Neural crest cell (in vitro differentiated cells): ENCODE measurements at places on chromosomes 6 and 20.

- H3K36me3 ChIP-seq = no peaks in the 10 kb centered on the region
- H3K27ac ChIP-seq = no peak overlapping the region
- no peaks in the 10 kb centered on the region for H3K4me1 ChIP-seq
- no peaks in the 10 kb centered on the region for H3K27me3 ChIP-seq
- DNase-seq = no peak
Measured at GRCh38 chr20:8505476-8506200, 373.6 kb downstream of the PLCB1 start.

GRCh38 chr6:74128536-74128935 is 432.5 kb downstream of the CD109 start:
- no peak overlapping the region for H3K27ac ChIP-seq
- no peaks in the 10 kb centered on the region for H3K4me1 ChIP-seq
- no peak for DNase-seq
- peaks cover 8% of the 10 kb centered on the region for H3K27me3 ChIP-seq
- no peak overlapping the region for H3K4me3 ChIP-seq

GRCh38 chr20:20003031-20003954 is 13.9 kb upstream of the NAA20 start:
- H3K4me1 ChIP-seq = peaks cover 23% of the 10 kb centered on the region
- peak overlapping the region; percentile 13 for H3K4me3 ChIP-seq
- H3K27ac ChIP-seq = peak overlapping the region; percentile 61
- H3K27me3 ChIP-seq = no peaks in the 10 kb centered on the region
- H3K36me3 ChIP-seq = no peaks in the 10 kb centered on the region

GRCh38 chr20:58659841-58660240 is 8.8 kb downstream of the STX16 start:
- H3K27ac ChIP-seq = peak overlapping the region; percentile 5
- no peaks in the 10 kb centered on the region for H3K27me3 ChIP-seq
- DNase-seq = no peak
- no peak overlapping the region for H3K4me3 ChIP-seq
- H3K4me1 ChIP-seq = peaks cover 30% of the 10 kb centered on the region
- no peaks in the 10 kb centered on the region for H3K36me3 ChIP-seq

DNA sequence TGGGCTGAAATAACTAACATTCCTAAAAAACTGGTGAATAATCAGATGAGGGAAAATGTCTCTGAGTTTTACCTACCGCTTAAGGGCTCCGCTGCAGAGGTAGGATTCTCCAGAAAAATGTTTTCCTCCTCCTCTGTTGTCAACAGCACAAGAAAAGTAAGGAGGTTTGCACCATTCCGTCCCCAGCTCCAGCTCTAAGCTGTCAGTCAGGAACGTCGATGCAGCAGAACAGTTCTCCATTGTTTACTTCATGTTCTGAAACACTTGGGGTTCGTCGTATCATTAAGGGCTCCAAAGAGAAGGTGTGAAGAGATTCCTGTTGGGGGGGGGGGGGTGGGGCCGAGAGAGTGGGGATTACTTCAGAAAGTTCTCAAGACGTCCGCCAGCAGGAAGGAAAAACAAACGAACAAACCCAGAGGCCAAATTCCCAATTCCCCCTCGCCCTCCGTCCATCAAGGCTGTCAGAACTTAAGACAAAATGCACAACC is 734 bp downstream of the MMS22L start:
- H3K4me1 ChIP-seq = peaks cover 44% of the 10 kb centered on the region
- peak overlapping the region; percentile 97 for H3K4me3 ChIP-seq

DNA sequence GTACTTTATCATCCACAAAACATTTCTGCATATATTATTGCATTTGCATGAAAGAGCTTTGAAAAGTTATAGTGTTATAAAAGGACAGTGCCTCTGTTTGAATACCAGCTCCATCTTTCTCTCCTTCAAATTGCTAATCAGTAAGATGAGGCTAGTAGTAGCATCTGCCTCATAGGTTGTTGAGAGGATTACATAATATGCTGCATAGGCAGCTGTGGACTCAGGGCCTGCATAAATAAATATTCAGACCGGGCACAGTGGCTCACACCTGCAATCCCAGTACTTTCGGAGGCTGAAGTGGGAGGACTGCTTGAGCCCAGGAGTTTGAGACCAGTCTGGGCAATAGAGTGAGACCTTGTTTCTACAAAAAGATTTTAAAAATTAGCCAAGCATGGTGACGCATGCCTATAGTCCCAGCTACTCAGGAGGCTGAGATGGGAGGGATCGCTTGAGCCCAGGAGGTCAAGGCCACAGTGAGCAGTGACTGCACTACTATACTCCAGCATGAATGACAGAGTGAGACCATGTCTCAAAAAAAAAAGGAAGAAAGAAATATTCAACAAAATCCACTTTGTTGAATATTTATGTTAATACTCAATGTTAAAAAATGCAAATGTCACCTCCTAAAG is 18.3 kb upstream of the SEC63 start:
- H3K4me1 ChIP-seq = peaks cover 6% of the 10 kb centered on the region
- no peaks in the 10 kb centered on the region for H3K36me3 ChIP-seq
- DNase-seq = no peak
- no peaks in the 10 kb centered on the region for H3K27me3 ChIP-seq

DNA sequence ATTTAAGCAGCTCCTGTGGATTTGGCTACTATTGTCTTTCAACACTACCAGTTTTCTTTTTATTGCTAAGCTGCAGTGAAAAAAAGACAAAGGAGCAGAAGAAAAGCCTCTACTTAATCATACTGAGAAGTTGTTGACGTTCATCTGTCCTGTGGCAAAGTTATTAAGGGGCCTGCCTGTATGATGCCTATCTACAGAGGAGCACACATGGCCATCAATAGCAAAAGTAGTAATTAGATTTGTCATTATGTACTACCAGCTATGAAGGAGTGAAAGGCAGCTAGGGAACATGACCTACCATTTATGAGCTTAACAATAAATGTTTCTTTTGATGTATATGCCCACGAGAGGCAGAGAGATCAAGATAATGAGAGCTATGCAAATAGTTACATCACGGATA is 620.9 kb downstream of the PHF3 start:
- no peak for DNase-seq
- H3K36me3 ChIP-seq = no peaks in the 10 kb centered on the region
- H3K4me1 ChIP-seq = no peaks in the 10 kb centered on the region

DNA sequence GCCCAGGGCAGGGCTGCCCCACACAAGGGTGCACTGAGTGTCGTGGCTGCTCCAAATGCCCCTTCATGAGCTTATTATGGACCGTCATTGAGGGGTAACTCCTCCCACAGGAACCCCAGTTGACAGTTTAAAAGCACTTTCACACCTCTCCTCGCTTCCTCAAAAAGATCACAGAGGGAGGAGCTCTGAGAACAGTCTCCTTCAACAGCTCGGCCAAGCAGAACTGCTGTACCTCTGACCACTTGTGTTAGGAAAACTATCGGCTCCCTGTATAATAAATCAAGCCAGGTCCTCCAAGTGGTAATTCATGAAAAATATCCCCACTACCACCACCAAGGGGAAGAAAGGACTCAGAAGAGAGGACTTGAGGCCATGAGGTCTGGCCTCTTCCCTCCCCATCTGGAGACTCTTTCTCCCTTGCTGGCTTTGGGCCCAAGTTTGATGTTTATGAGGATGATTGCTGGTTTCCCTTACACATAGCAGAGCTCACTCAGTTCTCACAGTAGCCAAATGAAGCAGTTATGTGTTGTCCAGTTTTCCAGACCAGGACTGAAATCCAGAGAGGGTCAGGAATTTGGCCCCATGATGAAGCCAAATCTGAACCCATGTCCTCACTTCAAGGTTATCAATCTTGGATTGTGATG is 8.7 kb downstream of the SNX21 start:
- no peak overlapping the region for H3K4me3 ChIP-seq
- DNase-seq = no peak
- no peaks in the 10 kb centered on the region for H3K4me1 ChIP-seq
- H3K36me3 ChIP-seq = peaks cover 3% of the 10 kb centered on the region
